Heart right ventricle (tissue), 16 donors: ENCODE measurements at places on chromosomes 6 and 20.
A peak's percentile ranks its signal among the peaks of the same experiment; 100 is the strongest.

- no peak for DNase-seq
These were observed 11.6 kb upstream of the STX16 start for GRCh38 chr20:58639182-58640146.

DNA sequence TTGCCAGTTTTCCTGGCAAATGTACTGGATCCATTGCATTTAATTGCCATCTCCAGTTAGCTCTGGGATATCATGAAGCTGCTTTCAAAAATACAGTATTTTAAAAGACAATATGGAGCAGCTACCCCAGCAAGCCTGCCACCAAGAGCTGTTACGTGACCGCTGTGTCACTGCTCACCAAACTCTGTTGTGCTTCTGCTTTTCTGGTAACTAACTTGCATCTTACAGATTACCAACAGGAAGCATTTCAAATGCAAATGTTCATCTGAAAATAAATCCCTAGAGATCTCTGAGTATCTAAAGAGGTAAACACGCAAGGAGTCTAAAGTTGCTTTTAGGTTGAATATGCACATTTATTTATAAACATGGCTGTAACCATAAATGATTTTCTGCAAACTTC is 1008.3 kb downstream of the KIF16B start:
- no peak for DNase-seq

DNA sequence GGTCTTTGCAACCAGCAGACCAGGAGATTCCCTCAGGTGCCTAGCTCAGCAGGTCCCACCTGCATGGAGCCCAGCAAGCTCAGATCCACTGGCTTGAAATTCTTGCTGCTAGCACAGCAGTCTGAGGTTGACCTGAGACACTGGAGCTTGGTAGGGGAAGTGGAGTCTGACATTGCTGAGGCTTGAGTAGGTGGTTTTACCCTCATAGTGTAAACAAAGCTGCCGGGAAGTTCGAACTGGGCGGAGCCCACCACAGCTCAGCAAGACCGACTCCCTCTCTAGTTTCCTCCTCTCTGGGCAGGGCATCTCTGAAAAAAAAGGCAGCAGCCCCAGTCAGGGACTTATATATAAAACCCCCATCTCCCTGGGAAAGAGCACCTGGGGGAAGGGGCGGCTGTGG is 34.3 kb downstream of the PRSS35 start:
- no peak for DNase-seq

GRCh38 chr20:44765701-44766347 is 20.2 kb downstream of the KCNK15 start:
- DNase-seq = no peak

DNA sequence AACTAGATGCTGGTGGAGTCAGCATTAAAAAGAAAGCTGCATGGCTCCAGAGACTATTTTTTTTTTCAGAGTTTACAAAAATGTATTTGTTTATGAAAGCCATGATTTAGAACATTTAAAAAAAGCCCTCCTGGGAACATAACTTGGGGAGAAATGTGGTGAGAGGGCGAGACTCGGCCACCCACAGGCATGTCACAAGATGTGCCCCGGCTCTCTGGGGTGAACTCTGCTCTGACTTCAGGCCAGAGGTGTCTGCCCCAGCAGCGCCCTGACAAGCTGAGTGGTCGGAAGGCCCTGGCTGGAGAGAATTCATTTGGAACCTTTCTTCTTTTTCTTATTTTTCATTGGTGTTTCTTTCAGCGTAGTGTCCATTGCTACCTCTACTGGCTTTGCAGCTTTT is 21.7 kb upstream of the RFPL4B start:
- DNase-seq = no peak

DNA sequence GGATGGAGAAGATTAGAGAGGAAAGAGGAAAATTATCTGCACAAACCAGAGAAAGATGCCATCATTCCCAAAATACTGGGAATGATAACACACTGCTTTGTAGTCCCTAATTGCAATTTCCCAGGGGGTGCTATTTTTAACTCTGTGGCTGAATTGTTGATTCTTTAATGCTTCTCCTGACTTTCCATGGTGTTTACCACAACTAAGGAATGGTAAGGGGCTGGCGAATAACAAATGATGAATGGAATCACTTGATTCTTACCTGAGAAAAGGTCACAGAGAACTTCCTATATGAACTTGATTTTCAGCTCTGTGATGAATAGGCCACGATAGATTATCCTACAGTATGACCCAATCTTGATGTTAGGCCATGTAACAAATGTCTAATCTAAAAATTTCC is 22.0 kb upstream of the IGF2R start:
- no peak for DNase-seq

- DNase-seq = no peak
These were observed 60.7 kb upstream of the ADGRG6 start for GRCh38 chr6:142241061-142241460.

DNA sequence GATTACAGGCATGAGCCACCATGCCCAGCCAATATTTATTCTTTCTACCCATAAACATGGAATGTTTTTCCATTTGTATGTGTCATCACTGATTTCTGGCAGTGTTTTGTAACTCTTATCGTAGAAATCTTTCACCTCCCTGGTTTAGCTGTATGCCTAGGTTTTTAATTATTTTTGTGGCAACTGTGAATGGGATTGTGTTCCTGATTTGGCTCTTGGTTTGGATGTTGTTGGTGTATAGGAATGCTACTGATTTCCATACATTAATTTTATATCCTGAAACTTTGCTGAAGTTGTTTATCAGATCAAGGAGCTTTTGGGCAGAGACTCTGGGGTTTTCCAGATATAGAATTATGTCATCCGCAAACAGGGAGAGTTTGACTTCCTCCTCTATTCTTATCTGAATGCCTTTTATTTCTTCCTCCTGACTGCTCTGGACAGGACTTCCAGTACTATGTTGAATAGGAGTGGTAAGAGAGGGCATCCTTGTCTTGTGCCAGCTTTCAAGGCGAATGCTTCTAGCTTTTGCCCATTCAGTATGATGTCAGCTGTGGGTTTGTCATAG is 198.6 kb downstream of the ZDHHC14 start:
- no peak for DNase-seq

- DNase-seq = no peak
These were observed 19.7 kb downstream of the BTN2A1 start for GRCh38 chr6:26477426-26477825.

DNA sequence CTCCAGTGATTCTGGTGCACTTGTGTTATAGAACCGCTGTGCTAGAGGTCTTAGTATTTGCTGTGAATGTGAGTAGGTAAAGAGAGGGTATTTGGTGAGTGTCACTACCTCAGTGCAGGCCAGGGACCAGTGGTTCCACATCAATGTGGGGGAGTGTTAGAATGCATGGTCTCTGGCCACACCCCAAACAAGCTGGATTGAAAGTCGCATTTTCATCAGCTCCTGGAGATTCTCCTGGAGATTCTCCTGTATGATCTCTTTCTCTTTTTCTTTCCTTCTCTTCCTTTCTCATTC is 26.8 kb upstream of the BCAS1 start:
- DNase-seq = no peak

GRCh38 chr20:53427951-53428350 is 165.7 kb downstream of the ZNF217 start:
- DNase-seq = no peak

DNA sequence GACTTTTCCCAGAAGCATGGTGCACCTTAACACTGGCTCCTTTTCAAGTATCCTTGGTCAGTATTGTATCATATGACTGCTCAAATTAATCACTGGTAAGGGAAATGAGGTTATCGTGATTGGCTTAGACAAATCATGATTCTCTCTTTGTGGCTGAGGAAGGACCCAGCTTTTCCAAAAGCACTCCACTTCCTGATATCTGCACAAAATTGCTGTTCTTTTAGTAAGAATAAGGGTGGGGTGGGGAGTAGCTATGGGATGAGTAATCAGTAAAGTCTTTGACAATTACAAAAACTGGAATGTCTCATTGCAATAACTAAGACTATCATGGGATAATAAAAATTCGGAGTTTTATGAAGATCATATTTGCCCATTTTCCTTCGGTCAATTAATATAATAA is 9.0 kb upstream of the RIPPLY2 start:
- DNase-seq = no peak

DNA sequence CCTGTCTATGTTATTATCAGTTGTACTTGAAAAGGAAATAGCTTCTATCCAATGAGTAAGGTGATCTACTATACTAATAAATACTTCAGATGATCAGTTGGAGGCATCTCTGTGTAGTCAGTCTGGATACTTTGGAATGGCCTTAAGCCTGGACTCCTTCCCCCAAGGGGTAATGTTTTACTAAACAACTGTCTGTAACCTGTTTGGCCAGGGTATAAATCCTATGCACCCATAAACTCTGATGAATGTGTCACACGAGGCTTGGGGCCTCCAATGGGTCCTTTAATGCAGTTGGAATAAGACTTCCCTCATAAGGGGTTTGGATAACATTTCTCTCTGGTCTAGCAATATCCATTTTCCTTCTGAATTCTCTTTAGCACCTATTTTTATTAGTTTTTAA is 19.5 kb upstream of the SLC52A3 start:
- no peak for DNase-seq

DNA sequence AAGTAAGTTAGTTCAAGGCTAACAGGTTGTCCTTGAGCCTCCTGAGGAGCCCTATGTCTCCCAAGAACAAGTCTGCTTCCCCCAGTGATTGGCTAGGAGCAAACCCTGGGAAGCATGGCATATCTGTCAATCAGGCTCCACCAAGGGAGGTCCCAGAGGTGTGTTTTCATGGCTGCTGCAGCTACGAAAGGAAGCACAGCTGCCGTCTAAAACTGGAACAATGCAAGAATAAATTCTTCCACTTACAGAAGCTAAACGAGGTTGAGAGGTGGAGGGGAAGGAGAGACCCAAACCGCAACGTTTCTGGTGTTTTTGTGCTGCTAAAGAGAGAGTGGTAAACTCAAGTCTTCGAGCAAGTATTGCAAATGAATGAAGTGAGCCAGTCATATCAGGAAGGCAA is 4.9 kb upstream of the PTGIS start:
- DNase-seq = no peak

DNA sequence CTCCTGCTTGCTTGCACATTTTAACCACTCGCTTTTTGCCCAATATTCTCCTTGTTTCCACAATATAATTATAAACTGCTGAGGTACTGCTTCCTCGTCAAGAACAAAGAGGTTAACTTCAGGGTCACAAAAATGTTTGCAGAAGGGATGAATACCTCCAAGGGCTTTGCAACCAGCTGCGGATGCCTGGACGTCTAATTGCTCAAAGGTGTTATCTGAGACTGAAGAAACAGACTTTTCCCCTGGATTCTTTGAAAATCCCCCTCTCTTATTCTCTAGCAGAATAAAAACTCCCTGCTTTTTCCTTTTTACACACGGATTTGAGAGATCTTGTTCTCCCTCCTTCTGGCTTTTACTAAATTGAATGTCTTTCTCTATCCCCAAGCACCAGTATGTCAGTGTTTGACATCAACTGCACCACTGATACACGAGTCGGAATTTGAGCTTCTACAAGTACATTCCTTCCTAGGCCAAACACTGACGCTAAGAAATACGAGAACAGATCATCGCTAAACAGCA is 336 bp upstream of the SMPDL3A start:
- no peak for DNase-seq

GRCh38 chr6:6875818-6876470 is 231.8 kb upstream of the RREB1 start:
- no peak for DNase-seq

DNA sequence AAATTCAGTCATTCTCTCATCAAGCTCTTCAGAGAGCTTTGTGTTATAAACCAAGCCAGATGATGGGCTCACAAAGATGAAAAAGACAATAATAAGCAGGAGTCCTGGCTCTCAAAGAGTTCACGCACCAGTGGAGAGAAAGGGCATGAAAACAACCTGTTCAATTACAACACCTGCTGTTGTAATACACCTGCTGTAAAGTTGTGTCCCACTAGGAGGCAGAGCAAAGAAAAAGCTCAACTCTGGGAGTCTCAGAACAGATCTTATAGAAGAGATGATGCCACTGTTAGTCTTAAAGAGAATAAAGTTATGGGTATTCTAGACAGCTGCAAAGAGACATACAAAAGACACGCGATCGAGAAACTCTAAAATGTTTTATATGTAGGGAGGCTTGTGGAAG is 100.6 kb downstream of the DCDC2 start:
- no peak for DNase-seq

DNA sequence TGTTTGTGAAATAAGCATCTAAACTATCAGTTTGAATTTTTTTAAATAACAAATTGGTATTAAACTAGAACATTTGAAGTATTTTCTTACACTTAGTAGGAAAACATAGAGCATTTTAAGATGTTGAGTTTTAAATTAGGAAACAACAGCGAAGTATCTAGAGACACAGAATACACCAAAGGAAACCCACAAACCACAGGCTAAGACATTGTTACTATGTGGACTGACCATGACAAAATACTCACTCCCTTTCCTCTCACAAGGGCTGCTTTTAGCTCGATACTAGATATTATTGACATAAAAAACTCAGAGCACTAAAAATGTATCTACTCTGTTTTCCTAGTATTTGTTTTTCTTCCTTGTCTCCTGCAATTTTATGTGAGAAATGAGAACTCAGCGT is 266.0 kb upstream of the CITED2 start:
- no peak for DNase-seq

DNA sequence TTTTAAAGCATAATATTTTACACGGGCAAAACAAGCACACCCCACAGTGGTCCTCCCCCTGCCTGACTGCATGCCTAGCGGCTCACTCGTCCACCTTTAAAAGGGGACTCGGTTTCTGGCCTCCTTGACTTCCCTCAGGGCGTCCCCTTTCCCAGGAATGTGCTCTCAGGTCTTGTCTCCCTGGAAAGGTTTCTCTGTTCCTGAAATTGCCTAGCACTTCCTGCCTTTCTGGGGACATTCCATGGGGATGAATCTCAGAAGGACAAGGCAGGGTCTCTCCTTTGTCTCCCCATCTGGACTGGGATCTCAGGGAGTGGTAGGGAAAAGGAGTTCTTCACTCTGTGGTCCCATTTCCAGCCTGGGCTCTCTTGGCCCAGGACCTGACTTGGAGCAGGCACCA is 4.9 kb downstream of the TCF15 start:
- DNase-seq = no peak

DNA sequence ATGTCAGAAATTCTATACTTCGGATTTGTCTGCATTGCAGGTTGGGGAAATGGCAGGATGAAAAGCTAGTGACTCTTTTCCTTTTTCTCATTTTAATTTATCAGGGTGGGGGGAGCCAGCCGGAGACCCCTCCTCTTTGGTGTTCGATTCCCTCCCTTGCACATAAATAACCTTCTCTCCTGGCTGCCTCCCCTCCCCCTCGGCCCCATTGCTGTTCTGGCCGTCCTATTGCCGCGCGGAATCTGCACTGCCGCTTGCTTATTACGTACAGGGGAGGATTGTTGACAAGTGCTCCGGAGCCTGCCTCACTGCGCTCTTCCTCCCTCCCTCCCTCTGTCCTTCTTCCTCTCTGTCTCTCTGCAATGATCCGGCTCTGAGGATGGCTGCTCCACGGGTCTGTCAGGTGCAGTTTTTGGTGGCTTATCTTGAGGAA is 154.7 kb downstream of the JARID2 start:
- peak; percentile 78 for DNase-seq

- no peak for DNase-seq
These were observed 1217.6 kb upstream of the GJE1 start for GRCh38 chr6:140915103-140915502.

- no peak for DNase-seq
These were observed 138.5 kb downstream of the UST start for GRCh38 chr6:148885136-148885865.

DNA sequence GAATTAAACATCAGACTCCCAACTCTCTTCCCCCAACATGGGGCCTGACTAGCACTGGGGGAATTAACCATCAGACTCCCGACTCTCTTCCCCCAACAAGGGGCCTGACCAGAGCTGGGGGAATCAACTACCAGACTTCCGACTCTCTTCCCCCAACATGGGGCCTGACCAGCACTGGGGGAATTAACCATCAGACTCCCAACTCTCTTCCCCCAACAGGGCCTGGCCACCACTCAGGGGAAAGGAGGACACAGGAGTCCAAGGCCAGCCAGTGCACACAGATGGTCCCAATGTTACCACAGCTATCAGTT is 13.1 kb downstream of the CST7 start:
- no peak for DNase-seq
